Posterior cingulate gyrus (tissue), 11 donors: ENCODE measurements at places on chromosomes 12 and 14.

DNA sequence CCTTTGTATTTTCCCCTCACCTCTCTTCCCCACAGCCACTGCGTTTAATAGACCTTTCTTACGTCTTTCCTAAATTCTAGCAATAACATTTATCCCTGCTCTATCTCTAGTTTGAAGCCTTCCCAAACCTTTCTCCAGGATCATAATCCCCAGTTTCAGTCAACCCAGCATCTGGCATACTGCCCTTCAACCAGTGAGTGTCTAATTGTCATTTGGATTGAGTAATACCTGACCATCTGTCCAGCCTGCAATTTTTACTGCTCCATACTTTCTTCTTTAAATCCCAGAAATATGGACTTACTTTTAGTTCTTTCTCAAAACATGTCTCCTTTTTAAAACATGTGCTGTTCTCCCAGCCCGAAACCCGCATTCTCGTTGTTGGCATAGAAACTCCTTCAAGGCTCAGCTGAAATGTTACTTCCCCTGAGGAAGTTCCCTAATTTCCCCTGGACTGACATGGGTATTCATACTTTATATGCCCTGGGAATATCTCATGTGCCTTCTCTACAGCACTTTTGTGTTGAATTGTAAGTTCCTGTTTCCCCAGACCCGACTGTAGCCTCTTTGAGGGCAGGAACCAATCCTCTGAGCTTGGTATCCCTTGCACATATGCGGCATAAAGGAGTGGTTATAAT is 65.1 kb upstream of the ETV6 start:
- DNase-seq = no peak

DNA sequence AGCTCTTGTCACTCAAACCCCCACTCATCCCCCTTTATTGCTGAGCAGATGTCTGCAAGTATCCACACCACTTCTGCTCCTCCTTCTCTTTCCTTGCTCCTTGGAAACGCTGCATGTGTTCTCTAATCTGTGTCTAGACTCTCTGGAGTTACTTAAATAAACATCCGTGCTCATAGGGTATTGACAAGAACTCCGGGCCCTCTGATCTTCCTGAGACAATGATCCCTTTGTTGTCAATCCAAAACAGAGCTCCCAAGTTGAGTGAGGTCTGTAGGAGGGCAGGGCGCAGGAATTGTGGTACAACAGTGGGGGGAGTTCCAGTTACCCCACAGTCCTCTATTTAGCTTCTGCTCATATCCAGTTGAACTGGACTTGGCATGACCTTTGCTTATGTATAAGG is 489.0 kb downstream of the SNAPC1 start:
- no peak for DNase-seq

GRCh38 chr14:20118795-20119194 is 8.3 kb downstream of the OR4K17 start:
- no peak for DNase-seq

DNA sequence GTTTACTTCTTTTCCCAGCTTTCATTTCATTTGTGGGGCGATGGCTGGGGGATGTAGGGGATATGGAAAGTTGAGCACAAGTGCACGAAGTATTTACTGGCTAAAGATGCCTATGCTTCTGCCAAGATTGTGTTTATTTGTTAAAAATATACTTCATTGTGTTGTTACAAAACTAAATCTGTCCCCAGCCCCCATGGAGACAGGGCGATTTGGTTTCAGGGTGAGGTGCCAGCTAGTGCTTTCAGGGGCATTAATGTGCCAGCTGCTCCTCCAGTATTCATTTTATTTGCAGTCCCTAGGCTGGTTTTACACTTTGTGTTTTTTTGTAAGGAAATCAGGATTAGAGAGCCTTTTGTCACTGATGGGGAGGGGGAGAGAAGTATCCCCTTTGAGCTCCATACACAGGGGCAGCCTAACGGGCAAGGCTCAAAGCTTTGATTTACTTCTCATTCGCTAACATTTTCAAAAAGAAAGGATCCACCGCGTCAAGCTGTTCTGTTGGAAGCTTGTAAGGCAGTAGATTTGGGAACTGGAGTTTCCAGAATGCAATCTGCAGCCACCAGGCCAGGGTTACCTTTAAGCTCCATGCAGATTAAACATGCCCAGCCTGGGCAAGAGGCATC is 198.7 kb upstream of the PLEKHG7 start:
- no peak for DNase-seq

GRCh38 chr14:34522496-34522895 is 17.0 kb downstream of the EAPP start:
- no peak for DNase-seq

- DNase-seq = no peak
These were observed 5.4 kb downstream of the CDKN1B start for GRCh38 chr12:12722435-12723148.

- no peak for DNase-seq
These were observed 36.1 kb downstream of the SLCO1C1 start for GRCh38 chr12:20731274-20731673.
